Lower lobe of right lung (tissue), 2 donors: ENCODE measurements at places on chromosomes 16 and 17. TPM values are rescaled to one million over a fixed set of nuclear protein-coding genes. Genes with fewer than 3 reads are reported as not detected.

The KCNH4 gene
- 0.09 TPM for total RNA-seq

The NPIPB2 gene
- 5.6 TPM for total RNA-seq

The POLG2 gene
- 12.0 TPM for total RNA-seq

The ZG16 gene
- not detected for total RNA-seq

The PPP1R1B gene
- 23.9 TPM for total RNA-seq

The GEMIN4 gene
- total RNA-seq, result 21.5 TPM

The ITGA3 gene
- total RNA-seq, result 162 TPM

The TBKBP1 gene
- 8.3 TPM for total RNA-seq

The PIGQ gene
- total RNA-seq, result 68.9 TPM

The SPATA22 gene
- total RNA-seq, result 0.53 TPM

The SPNS2 gene
- 42.0 TPM for total RNA-seq

The CCDC200 gene
- total RNA-seq, result not detected

The CIAO2B gene
- total RNA-seq, result 76.8 TPM

The TAOK1 gene
- 70.6 TPM for total RNA-seq

The RNF43 gene
- total RNA-seq, result 9.7 TPM

The PERCC1 gene
- not detected for total RNA-seq

The MIEF2 gene
- total RNA-seq, result 9.5 TPM

The CPHXL2 gene
- total RNA-seq, result not detected

The CIBAR2 gene
- total RNA-seq, result 12.8 TPM

The RASL10B gene
- total RNA-seq, result 1.9 TPM

The CSH2 gene
- not detected for total RNA-seq

The NOXO1 gene
- total RNA-seq, result 1.7 TPM

The CYGB gene
- total RNA-seq, result 30.2 TPM

The SPATA32 gene
- total RNA-seq, result not detected

The RPRML gene
- total RNA-seq, result not detected

The ZNF594 gene
- 8.7 TPM for total RNA-seq

The PRAC1 gene
- total RNA-seq, result not detected

The ASPHD1 gene
- 1.6 TPM for total RNA-seq

The SLC13A5 gene
- total RNA-seq, result not detected

The EPX gene
- not detected for total RNA-seq

The GINS3 gene
- 2.5 TPM for total RNA-seq

The SCGB1C2 gene
- total RNA-seq, result not detected
